ENCODE measurements at places on chromosomes 1 and 21. TPM values are rescaled to one million over a fixed set of nuclear protein-coding genes. Genes with fewer than 3 reads are reported as not detected.

DNA sequence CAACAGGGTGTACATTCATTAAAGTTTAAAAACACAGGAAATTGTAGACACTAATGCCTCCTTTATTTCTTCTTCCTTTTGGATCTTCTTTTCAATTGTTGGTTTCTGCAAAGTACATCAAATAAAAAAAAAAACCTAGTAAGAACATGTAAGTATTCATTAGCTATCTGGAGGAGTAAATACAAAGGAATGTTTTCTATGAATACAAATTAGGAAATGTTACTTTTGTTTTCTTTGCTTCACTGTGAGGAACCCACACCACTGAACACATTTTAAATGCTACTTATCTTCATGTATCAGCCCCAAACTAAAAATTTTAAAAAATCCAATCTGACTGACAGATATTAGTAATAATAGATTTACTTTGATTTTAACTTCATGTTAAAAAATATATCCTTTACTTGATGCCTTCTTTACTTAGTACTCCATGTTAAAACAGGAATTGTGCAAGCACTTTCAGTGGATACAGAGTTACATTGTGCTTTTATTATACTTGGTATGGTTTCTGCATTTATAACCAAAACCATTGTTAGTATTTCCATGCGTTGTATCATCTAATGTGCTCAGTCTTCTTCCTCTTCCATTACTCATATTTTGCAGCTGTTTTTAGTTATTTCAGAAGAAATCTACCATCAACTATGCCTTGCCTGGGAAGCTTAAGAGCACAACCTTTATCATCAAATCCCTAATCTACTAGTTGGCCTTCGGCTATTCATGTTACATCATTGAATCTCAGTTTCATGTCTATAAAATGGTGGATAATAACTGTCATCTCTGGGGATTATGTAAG is 236.9 kb upstream of the DPYD start:
- no peak overlapping the region for H3K27ac ChIP-seq
- no peak overlapping the region for H3K4me3 ChIP-seq
- no peaks in the 10 kb centered on the region for H3K4me1 ChIP-seq
- H3K27me3 ChIP-seq: no peaks in the 10 kb centered on the region

GRCh38 chr1:1290238-1290731 is 10.0 kb downstream of the SCNN1D start:
- H3K36me3 ChIP-seq: peaks cover 2% of the 10 kb centered on the region
- no peak overlapping the region for H3K27ac ChIP-seq
- DNase-seq: no peak
- H3K27me3 ChIP-seq: peaks cover 26% of the 10 kb centered on the region
- no peak overlapping the region for H3K4me3 ChIP-seq
- no peaks in the 10 kb centered on the region for H3K4me1 ChIP-seq

GRCh38 chr1:1347663-1348419 is 1.4 kb downstream of the DVL1 start:
- H3K27ac ChIP-seq: peak overlapping the region; percentile 87
- H3K4me3 ChIP-seq: peak overlapping the region; percentile 72
- peaks cover 6% of the 10 kb centered on the region for H3K27me3 ChIP-seq
- H3K36me3 ChIP-seq: no peaks in the 10 kb centered on the region

DNA sequence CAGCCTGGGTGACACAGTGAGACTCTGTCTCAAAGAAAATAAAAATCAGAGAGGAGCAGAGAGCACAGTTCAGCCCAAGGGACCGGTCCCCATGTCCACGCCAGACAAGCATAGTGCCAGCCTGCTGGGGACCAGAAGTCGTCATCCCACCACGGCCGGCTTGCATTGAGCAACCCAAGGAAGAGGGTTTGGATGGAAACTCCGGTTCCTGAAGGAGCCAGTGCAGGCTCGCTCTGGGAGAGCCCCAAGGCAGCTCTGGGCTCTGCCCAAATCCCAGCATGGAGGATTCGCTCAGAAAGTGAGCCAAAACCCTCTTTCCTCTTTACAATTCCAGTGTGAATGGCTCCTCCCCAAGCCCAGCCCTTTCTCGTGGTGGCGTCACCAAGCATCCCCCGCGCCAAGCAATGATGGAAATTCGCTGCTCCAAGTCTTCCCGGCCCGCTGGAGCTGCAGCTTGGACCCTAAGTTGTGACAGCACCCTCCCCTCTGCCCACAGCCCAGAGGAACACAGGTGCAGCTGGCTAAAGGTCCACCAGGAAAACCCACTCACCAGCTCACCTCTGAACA is 64.1 kb upstream of the SLC25A33 start:
- no peaks in the 10 kb centered on the region for H3K36me3 ChIP-seq
- no peak overlapping the region for H3K4me3 ChIP-seq
- peaks cover 15% of the 10 kb centered on the region for H3K27me3 ChIP-seq
- no peak for DNase-seq

GRCh38 chr1:72075425-72075824 is 206.9 kb downstream of the NEGR1 start:
- no peak for DNase-seq
- H3K27me3 ChIP-seq: no peaks in the 10 kb centered on the region
- no peak overlapping the region for H3K27ac ChIP-seq
- H3K36me3 ChIP-seq: no peaks in the 10 kb centered on the region
- no peak overlapping the region for H3K4me3 ChIP-seq

The ESRRG gene
- total RNA-seq: 49.5 TPM

The HSD3B1 gene
- not detected for total RNA-seq

The THEM5 gene
- total RNA-seq: not detected
